ENCODE measurements at places on chromosomes 5 and 9. TPM values are rescaled to one million over a fixed set of nuclear protein-coding genes. Genes with fewer than 3 reads are reported as not detected.

SARDH gene
- total RNA-seq, result 0.07 TPM

PLPP7 gene
- total RNA-seq, result not detected

ZER1 gene
- 14.9 TPM for total RNA-seq

SH3PXD2B gene
- 16.2 TPM for total RNA-seq

LNPEP gene
- total RNA-seq, result 6.7 TPM

PCDHB12 gene
- not detected for total RNA-seq

CDX1 gene
- not detected for total RNA-seq

AQP7 gene
- total RNA-seq, result 0.25 TPM

SNCAIP gene
- total RNA-seq, result 0.05 TPM

MVB12B gene
- total RNA-seq, result 5.7 TPM

SRD5A1 gene
- total RNA-seq, result 31.8 TPM

PRR7 gene
- 13.8 TPM for total RNA-seq

SLC25A2 gene
- total RNA-seq, result not detected

ZNF462 gene
- 3.6 TPM for total RNA-seq

All from A549 treated with AZD2906 at 1 μM for 4 hours (cell line).